Nasal cavity respiratory epithelium epithelial cell of viscerocranial mucosa (primary cell): ENCODE measurements at places on chromosomes 5 and 9. TPM values are rescaled to one million over a fixed set of nuclear protein-coding genes. Genes with fewer than 3 reads are reported as not detected.

The PCDHB7 gene
- total RNA-seq: 0.07 TPM in 1 of 2 replicates, not detected in the other

The HK3 gene
- total RNA-seq: under 0.01 TPM in 1 of 2 replicates, not detected in the other

The ACTBL2 gene
- total RNA-seq: 0.50 TPM in 1 of 2 replicates, not detected in the other

The FGF18 gene
- total RNA-seq: under 0.01 and 0.07 TPM in 2 replicates

The ANKRD18B gene
- 8.0 and 13.7 TPM in 2 replicates for total RNA-seq

The UGT3A2 gene
- not detected in 2 replicates for total RNA-seq

The LRRC19 gene
- not detected in 2 replicates for total RNA-seq

The KIF4B gene
- under 0.01 TPM in 1 of 2 replicates, not detected in the other for total RNA-seq

The SMU1 gene
- total RNA-seq: 35.9 and 38.0 TPM in 2 replicates

The CACNA1B gene
- under 0.01 TPM in 1 of 2 replicates, not detected in the other for total RNA-seq

The SPINK7 gene
- total RNA-seq: 1.9 and 37.3 TPM in 2 replicates

The PCDHA10 gene
- under 0.01 and 1.6 TPM in 2 replicates for total RNA-seq

The RASA1 gene
- total RNA-seq: 46.5 and 63.0 TPM in 2 replicates

The FAM153A gene
- under 0.01 and 1.6 TPM in 2 replicates for total RNA-seq

The TMOD1 gene
- not detected in 2 replicates for total RNA-seq

The FGD3 gene
- 0.34 and 1.9 TPM in 2 replicates for total RNA-seq

The DYNC2I2 gene
- 23.1 and 28.4 TPM in 2 replicates for total RNA-seq
